D721Med (cell line): ENCODE measurements at places on chromosomes 3 and 15.

- no peak for DNase-seq
Measured at GRCh38 chr3:108180194-108180593, 42.0 kb downstream of the IFT57 start.

GRCh38 chr15:88788816-88789215, 14.4 kb upstream of the ACAN start:
- no peak for DNase-seq

GRCh38 chr3:38567498-38567897, 71.4 kb downstream of the EXOG start:
- no peak for DNase-seq

GRCh38 chr3:170476291-170476690, 57.6 kb downstream of the CLDN11 start:
- no peak for DNase-seq

- DNase-seq = no peak
Measured at GRCh38 chr15:41072013-41072412, 44.1 kb downstream of the INO80 start.

DNA sequence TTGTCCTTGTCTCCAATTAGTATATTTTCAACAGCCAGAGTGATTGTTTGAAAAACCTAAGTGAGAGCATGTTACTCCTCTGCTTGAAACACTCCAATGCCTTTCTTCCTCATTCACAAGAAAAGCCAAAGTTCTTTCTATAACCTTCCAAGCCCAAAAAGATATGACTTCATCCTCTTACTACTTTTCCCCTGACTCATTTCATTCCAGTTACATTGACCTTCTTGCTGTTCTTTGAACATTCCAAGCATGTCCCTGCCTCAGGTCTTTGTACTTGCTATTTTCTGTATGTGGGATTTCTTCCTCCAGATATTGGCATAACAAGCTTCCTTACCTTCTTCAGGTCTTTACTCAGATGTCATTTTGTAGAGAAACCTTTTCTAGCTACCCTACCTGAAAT, 28.3 kb downstream of the EHHADH start:
- DNase-seq = no peak

- no peak for DNase-seq
Measured at GRCh38 chr15:38117781-38118180, 134.9 kb upstream of the SPRED1 start.

DNA sequence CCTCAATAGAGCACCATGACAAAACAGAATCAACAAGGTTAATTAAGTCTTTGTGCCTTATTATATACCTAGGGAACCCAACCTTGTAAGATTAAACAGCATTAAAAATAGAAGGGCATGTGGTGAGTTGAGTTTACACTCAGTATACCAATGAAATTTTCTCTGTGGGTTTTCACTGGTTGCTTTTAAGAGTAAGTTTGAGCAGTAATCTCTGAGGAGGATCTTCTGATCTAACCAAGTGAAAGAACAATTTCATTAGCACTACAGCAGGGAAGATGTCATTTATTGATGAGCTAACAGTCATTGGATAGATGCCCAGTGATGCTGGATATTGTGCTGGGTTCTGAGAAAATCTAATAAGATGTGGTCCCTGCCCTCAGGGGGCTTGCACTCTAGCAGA, 26.9 kb upstream of the AKAP13 start:
- no peak for DNase-seq

DNA sequence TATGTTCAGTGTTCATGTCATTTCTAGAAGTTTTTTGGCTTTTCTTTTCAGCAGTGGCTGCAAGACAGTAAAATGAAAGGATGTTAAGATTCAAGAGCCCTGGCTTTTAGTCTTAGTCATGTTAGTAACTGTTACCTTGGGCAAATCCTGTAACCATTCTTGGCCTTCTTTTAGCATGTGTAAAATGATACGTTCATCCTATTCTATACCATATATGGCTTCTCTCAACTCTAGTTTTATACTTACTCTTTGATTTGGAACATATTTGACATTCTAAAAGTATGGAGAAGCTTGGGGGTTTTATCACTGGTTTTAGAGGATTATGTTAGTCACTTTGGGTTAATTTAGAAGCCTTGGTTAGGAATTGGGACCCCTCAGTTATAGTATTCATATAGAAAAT, 20.1 kb downstream of the GTF2E1 start:
- no peak for DNase-seq

- no peak for DNase-seq
Measured at GRCh38 chr3:193711523-193711963, 118.5 kb downstream of the OPA1 start.

- no peak for DNase-seq
Measured at GRCh38 chr15:67992411-67992810, 61.7 kb upstream of the PIAS1 start.

DNA sequence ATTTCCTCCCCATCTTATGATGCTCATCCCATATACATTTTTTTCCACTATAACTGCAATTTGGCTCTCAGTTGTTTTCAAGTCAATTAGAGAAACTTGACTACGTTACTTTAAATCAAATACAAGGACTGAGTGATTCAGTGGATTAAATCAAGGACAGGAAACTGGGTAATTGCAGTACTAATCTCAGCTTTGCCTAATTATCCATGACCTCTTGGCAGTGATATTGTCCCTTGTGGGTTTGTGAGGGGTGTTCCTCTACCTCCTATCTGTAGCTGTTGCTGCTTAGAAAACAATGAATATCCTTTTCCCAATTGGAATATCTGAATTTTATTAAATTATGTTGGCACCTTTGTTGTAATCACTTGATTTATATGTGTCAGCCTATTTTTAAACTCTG, 79.4 kb downstream of the ZPLD1 start:
- no peak for DNase-seq

DNA sequence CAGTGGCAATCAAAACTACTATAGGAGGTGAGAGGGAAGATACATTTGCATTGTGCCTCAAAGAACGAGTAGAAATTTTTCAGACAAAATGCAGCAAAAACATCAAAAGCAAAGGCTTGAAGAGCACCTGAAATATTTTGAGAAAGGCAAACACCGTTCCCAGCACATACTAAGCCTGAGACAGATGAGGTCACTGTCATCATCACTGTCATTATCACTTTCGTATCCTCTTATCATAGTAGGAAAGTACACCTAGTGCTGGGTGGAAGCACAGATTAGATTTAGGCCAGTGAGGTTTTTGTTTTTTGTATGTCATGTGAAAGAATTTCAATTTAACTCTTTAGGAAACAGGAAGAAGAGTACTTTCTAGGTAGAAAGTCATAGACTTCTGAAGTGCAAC, 222.0 kb downstream of the GABRB3 start:
- no peak for DNase-seq

DNA sequence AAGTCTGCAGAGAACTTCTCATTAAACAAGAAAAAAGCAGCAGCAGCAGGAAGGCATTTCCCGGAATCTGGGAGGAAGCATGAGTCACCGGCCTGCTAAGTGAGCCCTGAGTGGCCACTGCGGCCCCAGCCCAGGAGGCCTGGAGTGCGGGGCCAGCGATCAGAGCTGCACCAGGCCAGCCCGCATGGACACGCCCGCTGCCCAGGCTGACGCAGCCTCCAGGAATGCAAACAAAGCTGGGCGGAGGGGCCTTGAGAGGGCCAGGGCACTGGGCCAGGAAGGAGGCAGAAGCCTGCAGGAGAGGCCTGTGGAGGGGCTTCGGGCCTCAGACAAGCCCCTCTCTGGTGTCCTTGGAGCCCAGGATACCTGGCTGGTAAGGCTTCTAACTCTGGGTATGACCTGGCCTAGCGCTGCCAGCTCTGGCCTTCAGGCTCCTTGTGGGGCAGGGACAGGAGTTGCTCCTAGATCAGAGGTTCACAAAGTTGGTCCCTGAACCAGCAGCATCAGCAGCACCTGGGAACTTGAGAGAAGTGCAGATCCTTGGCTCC, 101.2 kb downstream of the SMAD6 start:
- no peak for DNase-seq

GRCh38 chr3:42214064-42214463, 51.9 kb downstream of the CCK start:
- no peak for DNase-seq

DNA sequence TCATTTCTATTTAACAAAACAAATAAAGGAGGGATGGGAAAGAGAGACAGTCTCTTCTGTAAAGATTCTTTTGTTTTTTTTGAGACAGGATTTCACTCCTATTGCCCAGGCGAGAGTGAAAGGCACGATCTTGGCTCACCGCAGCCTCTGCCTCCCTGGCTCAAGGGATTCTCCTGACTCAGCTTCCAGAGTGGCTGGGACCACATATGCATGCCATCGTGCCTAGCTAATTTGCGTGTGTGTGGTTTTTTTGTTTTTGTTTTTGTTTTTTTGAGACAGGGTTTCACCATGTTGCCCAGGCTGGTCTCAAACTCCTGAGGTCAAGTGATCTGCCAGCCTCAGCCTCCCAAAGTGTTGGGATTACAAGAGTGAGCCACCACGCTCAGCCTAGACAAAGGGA, 23.3 kb downstream of the STAG1 start:
- DNase-seq = no peak

GRCh38 chr15:64351265-64351664, 4.7 kb downstream of the CSNK1G1 start:
- DNase-seq = no peak

- DNase-seq = no peak
Measured at GRCh38 chr3:172973799-172974198, 167.2 kb downstream of the SPATA16 start.

DNA sequence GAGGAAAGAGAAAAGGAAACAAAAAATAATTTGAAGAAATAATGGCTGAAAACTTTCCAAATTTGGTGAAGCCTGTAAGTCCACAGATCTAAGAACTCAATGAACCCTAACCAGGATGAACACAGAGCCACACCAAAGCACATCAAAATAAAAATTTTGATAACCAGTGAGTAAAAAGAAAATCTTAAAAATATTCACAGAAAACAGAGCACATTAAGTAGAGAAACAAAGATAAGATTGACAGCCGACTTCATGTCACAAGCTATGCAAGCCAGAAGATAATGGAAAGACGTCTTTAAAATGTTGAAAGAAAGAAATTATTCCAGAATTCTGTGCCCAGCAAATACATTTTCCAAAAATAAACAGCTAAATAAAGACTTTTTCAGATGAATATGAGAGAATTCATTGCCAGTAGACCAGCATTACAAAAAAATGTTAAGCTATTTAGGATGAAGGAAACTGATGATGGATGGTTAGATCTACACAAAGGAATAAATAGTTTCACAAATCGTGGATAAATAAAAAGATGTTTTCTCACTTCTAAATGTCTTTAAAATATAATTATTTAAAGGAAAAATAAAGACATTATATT, 140.2 kb upstream of the SKOR1 start:
- no peak for DNase-seq

- no peak for DNase-seq
Measured at GRCh38 chr3:89783341-89783927, 676.0 kb downstream of the EPHA3 start.

GRCh38 chr3:190307164-190307545, 15.1 kb downstream of the CLDN1 start:
- DNase-seq = no peak

- no peak for DNase-seq
Measured at GRCh38 chr3:60085649-60086048, 1035.8 kb upstream of the CFAP20DC start.

GRCh38 chr15:33664947-33665346, 303.4 kb upstream of the CHRM5 start:
- DNase-seq = no peak

DNA sequence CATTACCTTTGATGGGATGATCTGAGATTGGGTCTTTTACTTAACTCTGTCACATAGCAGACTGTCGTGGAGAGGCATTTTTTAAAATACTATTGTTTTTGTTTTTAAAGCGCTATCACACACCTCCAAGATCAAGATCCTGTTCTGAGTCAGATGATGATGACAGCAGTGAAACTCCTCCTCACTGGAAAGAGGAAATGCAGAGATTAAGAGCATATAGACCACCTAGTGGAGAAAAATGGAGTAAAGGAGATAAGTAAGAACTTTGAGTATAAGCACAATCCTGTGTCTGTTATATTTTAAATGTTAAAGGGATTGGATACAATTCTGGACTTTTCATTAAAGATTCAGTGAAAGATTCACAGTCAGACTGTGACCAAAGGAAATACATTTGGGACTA, 18.4 kb upstream of the ZBTB47 start:
- no peak for DNase-seq

- no peak for DNase-seq
Measured at GRCh38 chr3:107816107-107816506, 274.7 kb downstream of the CD47 start.

DNA sequence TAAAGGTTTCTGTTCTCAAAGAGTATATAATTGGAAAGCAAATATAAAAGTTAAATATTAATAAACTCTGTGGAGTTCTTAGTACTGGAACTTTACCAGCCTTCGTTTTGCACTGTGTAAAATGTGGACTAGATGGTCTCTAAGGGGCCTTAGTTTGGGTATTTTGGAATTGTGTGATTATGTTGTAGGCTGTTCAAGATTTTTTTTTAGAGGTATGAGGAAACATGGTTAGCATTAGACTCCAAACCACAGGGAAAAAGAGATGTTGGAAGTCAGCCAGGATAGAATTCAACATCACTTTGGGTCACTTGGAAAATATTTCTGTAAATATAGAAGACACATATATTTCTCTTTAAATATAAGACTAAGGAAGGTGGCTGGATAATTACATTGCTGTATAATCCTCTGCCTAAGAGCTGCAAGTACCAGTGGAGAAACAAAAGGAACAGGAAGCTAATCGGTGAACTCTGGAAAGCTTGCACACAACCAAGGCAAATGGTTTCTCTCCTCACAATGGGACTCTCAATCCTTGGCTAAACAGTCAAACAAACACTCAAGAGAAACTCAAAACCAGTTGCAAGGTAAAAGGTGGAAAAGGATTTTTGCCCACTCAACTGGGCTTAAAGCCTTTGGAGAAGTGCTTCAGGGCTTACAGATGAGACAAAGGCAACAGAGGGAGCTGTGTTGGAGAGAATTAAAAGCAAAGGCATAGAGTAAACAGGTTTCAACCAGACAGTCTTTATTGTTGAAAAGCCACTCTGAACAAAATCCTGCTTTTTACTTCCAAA, 141.7 kb downstream of the NR1D2 start:
- no peak for DNase-seq

- DNase-seq = no peak
Measured at GRCh38 chr3:81643721-81644120, 117.7 kb downstream of the GBE1 start.

- DNase-seq = no peak
Measured at GRCh38 chr3:41331041-41331440, 131.7 kb downstream of the CTNNB1 start.

- no peak for DNase-seq
Measured at GRCh38 chr3:170162630-170163029, 18.9 kb downstream of the PHC3 start.

GRCh38 chr3:25474052-25474451, 46.0 kb downstream of the RARB start:
- no peak for DNase-seq

GRCh38 chr3:65371053-65371452, 667.7 kb downstream of the MAGI1 start:
- DNase-seq = no peak
